ELF-1 (cell line): ENCODE measurements at places on chromosomes 2 and 18.

- DNase-seq = no peak
Measured at GRCh38 chr18:4789506-4789905, 334.4 kb upstream of the DLGAP1 start.

- no peak for DNase-seq
Measured at GRCh38 chr2:50374711-50375110, 657.2 kb downstream of the NRXN1 start.

- no peak for DNase-seq
Measured at GRCh38 chr2:237892478-237892877, 33.1 kb downstream of the RAMP1 start.

GRCh38 chr2:98140210-98140609, 53.2 kb downstream of the VWA3B start:
- DNase-seq = no peak

DNA sequence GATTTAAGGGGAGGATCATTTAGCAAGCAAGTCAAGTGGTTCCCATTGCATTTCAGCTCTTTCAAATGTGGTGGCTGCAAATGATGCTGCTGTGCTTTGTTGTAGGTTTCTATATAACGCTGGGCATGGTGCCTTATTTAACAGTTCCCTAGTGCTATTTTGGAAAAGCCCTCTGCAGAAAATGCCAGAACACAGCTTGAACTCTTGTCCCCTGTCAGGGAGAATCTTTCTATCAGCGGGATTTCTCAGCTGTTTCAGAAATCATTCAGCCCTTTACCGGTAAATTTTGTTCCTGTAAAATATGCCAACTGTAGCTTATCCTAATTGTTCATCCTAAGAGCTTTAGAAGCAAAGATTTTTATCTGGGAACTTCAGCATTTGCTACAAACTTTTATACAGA, 77.8 kb upstream of the DTNA start:
- no peak for DNase-seq

GRCh38 chr18:73768043-73768442, 379.6 kb downstream of the FBXO15 start:
- no peak for DNase-seq

- no peak for DNase-seq
Measured at GRCh38 chr18:1751249-1751648, 820.1 kb downstream of the METTL4 start.

- DNase-seq = peak; percentile 11
Measured at GRCh38 chr2:78077633-78078032, 555.5 kb upstream of the LRRTM4 start.

- no peak for DNase-seq
Measured at GRCh38 chr2:217120429-217120828, 260.6 kb upstream of the TNP1 start.

DNA sequence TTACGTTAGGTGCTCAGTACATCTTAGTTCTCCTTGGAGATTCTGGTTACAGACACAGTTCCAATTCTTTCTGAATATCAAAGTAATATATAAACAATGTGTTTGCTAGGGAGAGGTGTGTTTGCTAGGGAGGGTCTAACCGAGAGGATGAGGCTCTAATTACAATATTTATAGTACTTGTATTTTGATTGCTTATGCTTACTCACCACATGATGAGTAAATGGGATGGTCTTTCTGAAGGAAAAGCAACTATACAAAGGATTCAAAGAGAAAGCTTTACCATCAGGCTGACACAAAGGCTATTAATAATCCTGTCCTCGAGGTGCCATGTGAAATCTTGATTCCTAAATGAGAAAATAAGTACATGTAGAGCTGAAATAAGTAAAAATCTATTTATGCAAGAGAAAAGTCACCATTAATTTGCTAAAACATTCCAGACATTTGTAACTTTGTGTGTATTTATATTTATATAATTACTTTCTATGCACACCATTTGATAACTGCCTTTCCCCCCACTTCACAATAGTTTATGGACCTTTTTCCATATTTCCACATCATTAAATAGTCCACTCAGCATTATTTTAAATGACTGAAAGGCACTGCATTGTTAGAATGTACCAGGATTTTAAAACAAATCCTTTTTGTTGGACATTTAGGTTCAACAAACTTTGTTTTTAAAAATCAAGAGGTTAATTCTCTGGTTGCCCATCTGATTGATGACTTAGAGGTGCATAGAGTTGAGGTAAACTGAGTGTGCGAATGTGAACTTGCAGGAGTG, 94.5 kb upstream of the FN1 start:
- no peak for DNase-seq

GRCh38 chr18:11411048-11411447, 198.3 kb upstream of the SLC35G4 start:
- no peak for DNase-seq

DNA sequence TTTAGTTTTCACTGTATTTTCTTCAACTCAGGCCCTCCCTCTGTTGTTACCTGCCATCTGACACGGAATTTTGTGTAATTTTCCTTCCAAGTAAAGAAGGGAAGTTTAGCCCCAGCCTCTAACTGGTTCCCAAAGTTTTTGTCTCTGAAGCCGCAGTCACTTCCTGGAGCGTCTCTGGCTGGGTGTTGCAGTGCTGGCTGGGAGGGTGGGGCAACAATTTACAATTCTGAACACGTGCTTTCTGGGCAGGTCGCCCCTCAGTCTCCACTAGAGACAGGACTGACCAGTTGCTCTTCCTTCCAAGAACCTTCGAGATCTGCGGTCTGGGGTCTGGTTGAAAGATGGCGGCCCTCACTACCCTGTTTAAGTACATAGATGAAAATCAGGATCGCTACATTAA, 3.5 kb downstream of the CNDP2 start:
- DNase-seq = peak; percentile 84

DNA sequence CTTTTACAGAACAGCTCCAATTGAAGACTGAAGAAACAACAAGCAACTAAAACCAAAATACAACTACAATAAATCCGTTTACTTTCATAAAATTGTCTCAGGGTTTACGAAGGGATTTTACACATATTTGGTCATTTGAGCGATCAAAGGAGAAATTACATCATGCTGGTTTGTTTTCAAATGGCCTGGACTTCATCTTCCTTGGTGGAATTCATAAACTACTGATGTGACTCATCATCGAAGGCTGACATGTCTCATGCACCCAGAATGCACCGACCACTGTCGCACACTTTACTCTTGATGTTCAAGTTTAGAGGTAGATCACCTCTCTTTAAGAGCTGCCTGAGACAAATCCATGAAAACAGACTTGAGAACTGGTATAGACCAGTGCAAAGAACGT, 25.6 kb upstream of the PMAIP1 start:
- DNase-seq = no peak

GRCh38 chr2:73020657-73021370, 50.7 kb downstream of the SFXN5 start:
- peak; percentile 38 for DNase-seq

GRCh38 chr2:237408335-237409000, 5.5 kb downstream of the COL6A3 start:
- DNase-seq = no peak

- peak; percentile 27 for DNase-seq
Measured at GRCh38 chr2:236170590-236171165, 2.5 kb upstream of the GBX2 start.

DNA sequence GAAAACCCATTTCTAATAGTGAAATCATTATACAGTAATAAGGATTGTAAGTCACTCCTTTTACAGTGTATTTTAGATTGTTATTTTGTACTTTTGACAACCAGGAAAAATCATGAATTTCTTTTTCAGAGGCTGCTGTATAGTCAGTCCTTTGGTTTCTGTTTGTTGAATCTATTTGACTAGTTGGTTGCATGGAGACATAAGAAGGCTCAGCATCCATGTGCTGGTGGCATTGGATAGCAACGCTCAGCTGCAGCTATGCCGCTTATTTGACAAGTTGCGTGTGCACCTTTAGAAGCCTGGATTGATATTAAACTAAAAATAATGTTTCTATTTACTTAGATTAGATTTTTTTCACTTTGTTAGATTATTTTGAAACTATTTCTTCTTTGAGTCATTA, 254.1 kb upstream of the SYT4 start:
- DNase-seq = no peak

DNA sequence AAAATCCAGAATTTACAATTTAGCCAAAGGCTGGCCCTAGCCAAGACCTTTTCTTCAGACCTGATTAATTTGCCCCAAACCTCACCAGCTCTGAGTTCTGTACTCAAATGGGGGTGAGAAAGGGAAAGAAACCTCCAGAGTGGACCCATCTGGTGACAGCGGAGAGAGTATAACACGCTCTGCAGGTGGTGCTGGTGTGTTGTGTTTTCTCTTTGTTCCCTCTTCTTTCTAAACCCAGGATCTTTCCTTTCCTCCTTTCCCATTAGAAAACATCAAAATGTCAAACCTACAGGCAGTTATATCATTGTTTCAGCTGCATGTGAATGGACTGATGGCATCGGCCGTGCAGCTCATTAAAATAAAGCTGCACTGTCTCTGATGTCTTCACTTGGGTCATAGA, 253.2 kb upstream of the SP5 start:
- peak; percentile 44 for DNase-seq

DNA sequence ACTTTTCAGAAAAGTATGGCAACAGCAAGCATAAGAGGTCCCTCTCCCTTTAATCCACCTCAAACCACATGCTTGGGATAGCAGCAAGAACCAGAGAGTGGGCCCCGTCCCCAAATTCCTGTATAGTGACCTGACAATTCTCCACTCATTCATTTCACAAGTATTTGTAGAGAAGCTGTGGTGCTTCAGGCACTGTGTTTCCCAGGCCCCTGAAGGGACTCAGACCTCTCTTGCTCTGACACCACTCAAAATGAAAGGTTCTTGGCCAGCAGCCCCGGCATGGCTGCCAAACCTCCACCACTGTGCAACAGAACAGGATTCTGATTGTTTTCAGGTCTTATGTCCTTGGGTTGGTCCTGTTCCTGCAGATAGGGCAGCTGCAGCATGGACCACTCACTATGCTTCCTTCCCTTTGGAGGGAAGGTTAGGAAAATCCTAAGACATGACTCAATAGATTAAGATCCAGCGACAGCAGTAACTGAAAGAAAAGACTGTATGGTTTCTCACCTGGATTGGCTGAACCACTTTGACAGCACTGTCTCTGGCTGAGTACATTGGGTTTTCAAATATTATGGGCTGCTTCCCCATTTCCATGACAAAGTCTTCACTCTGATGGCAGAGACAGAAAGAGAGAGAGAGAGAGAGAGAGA, 67.6 kb downstream of the DHRS9 start:
- DNase-seq = no peak

DNA sequence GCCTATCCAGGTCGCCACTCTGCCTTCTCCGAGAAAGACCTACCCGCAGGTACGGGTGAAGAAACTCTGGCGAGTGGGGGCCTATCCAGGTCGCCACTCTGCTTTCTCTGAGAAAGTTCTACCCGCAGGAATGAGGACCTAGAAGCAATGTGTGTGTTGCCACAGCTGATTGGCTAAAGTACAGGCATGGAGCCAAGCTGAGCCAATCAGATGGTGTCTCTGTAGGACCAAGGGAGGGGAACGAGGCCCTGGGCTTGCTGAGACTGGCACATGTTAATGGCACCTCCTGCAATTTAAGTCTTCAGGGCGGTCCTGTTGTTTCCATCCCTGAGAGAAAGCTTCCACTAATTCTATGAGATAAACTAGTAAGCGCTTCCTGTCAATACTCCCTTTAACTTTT, 82.3 kb downstream of the KCTD1 start:
- no peak for DNase-seq

GRCh38 chr2:44200011-44200410, 31.3 kb downstream of the PPM1B start:
- DNase-seq = no peak

DNA sequence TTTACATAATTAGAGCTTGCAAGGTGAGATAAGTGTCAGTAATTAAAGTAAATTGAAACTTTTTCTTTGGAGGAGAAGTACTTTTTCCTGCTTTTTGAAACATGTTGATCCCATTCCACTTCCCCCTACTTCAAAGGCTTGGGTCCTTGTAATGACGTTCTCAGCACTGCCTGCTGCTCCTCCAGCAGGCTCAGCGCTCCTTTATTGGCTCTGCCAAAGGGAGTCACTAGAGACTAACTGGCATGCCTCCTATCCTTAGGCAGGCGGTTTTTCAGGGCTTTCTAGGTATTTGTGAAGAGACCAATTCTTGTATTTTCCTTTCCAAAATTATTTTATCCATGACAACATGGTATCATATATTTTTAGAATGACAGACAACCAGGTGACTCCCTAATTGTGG, 43.9 kb upstream of the ACADL start:
- peak; percentile 6 for DNase-seq

- no peak for DNase-seq
Measured at GRCh38 chr2:177239932-177240630, 24.4 kb downstream of the NFE2L2 start.

GRCh38 chr2:85188852-85189251, 55.7 kb downstream of the TCF7L1 start:
- no peak for DNase-seq

DNA sequence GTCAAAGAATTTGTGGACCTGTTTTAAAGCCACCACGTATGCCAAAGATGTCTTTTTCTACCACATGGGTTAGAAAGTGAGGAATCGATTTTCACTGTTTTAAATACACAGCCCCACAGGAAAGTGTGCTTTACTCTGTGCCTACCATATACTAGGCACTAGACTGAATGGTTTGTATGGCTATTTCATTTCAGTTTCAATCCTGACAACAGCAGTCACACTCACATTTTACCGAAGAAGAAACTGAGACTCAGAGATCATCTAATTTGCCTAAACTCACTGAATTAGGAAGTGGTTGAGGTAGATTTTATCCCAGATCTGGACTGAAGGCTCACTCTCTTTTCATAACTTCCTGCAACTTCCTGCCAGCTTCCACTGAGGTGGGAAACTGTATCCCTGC, 176.4 kb downstream of the ALK start:
- no peak for DNase-seq

DNA sequence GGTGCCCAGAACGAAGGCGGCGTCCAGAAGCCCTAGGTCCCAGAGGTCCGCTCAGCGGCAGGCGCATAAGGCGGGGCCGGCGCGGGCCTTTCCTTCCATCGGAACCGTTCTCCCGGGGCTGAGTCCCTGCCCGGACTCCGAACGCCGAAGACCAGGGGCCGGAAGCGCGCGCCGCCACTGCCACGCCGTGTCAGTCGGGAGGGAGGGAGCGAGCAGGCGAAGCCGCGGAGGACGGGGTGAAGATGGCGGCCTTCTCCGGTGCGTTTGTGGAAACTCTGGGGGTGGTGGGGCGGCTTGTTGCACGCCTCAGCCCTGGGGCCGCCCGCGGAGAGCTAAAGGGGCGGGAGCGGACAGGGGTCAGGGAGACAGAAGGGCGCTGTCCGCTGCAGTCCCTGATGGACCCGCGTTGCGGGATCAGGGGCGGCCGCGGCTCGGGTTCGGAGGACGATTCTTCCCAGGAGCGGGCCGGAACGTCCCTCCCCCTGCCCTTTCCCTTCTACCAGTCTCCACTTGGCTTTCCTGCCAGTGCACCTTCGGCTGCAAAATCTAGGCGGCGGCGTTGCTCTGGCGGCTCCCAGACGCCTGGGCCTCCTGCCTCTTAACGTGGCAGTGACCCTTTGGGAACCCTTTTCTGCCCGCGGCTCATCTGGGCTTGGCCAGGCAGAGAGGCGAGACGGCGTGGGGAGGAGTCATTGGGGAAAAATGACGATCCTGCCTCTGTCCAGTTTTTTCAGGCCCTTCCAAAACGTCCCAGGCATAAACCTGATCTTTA, at the start of gene DDX1:
Gene DDX1, plus strand, starts transcription at position 177 of the 772 bp plus-strand sequence. Its CDS starts 66 bp downstream, at position 243.
- DNase-seq = peak; percentile 92
